Glutamatergic neuron (in vitro differentiated cells): ENCODE measurements at places on chromosomes 11 and 22. TPM values are rescaled to one million over a fixed set of nuclear protein-coding genes. Genes with fewer than 3 reads are reported as not detected.

The SLC37A4 gene
- 21.2 TPM for total RNA-seq

DNA sequence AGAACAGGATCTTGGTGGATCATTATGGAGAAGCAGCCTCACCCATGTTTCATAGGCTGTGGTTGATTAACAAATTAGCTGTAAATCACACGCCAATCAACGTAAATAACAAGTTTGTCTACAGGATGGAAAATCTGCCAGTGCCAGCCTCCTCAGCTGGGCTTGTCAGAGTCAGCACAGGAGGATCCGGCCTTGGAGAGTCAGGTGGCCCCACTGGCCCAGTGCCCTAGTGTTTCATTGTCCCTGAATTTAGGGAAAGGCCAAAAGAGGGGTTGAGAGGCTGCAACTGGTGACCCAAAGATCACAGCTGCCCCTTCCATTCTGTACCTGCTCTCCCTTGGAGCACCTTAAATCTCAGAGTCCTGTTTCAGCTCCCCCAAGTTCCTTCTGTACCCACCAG is 42.4 kb downstream of the TRIM29 start:
- H3K4me3 ChIP-seq = no peak overlapping the region
- no peak overlapping the region for H3K27ac ChIP-seq
- H3K36me3 ChIP-seq = no peaks in the 10 kb centered on the region
- DNase-seq = no peak
- peaks cover 4% of the 10 kb centered on the region for H3K27me3 ChIP-seq

DNA sequence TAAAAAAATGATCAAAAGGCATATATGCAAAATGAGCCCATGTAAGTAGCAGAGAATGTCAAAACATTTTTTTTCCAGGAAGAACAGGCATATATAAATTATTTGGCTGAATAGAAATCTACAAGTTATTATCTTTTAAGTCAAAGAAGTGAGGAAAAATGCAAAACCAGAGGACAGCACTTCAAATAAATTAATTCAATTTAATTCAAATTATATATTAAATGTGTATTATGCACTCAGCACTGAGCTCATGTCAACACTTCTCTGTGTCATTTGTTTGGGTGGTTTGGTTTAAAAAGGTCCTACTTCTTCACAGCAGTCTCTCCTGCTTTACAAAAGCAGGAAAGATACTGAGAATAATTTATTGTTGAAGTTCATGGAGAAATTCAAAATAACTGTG is 41.9 kb upstream of the PDGFD start:
- DNase-seq = no peak
- no peak overlapping the region for H3K27ac ChIP-seq
- no peaks in the 10 kb centered on the region for H3K36me3 ChIP-seq
- no peaks in the 10 kb centered on the region for H3K4me1 ChIP-seq
- no peaks in the 10 kb centered on the region for H3K27me3 ChIP-seq
- no peak overlapping the region for H3K4me3 ChIP-seq

The RIBC2 gene
- 0.71 TPM for total RNA-seq

The CRYBB2 gene
- not detected for total RNA-seq

GRCh38 chr11:120658071-120658423 is 146.5 kb downstream of the GRIK4 start:
- no peak for DNase-seq
- peaks cover 20% of the 10 kb centered on the region for H3K4me1 ChIP-seq
- H3K36me3 ChIP-seq = no peaks in the 10 kb centered on the region
- H3K27me3 ChIP-seq = peaks cover 5% of the 10 kb centered on the region
- H3K4me3 ChIP-seq = no peak overlapping the region

DNA sequence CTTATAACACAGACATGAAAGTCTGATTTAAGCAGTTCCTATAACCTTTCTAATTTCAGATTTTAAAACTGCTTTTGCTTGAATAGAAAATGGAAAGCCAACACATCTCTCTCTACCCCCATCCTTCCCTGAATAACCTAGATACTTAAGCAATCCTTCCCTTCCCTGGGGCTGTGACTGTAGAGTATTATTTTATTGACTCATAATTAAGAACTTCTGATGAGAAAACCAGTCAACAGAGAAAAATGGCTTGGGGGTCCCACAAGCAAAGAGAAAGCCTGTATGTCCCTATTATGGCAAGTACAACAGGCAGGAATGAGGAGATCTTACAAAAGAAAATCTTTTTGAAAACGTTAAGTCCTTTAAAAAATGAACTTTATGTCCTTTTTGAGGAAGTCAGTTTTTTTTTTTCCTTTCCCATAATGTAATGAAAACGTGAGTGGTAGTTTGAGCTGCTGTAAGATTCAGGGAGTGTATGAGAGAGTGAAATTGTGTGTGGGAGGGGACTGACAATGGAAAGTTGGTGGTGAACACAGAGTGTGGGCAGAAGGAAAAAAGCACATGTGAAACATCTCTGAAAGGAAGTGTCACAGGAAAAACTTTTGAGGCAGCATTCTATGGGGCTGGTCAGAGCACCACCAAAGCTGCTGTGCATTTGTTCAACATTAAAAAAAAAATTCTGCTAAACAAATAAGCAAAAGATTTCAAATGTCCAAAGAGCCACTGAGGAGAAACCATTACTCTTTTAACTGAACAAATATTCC is 154.6 kb downstream of the MAML2 start:
- H3K4me1 ChIP-seq = peaks cover 5% of the 10 kb centered on the region
- H3K27me3 ChIP-seq = no peaks in the 10 kb centered on the region
- no peak overlapping the region for H3K4me3 ChIP-seq
- DNase-seq = no peak
- no peak overlapping the region for H3K27ac ChIP-seq
- H3K36me3 ChIP-seq = no peaks in the 10 kb centered on the region

- H3K27me3 ChIP-seq = no peaks in the 10 kb centered on the region
- DNase-seq = no peak
- no peaks in the 10 kb centered on the region for H3K36me3 ChIP-seq
These were observed 37.3 kb upstream of the ARL14EP start for GRCh38 chr11:30285416-30286121.

GRCh38 chr11:67400942-67401494 is 640 bp downstream of the PPP1CA start:
- peaks cover 8% of the 10 kb centered on the region for H3K27me3 ChIP-seq
- DNase-seq = no peak
- H3K36me3 ChIP-seq = no peaks in the 10 kb centered on the region
- peak overlapping the region; percentile 84 for H3K4me3 ChIP-seq
- peaks cover 4% of the 10 kb centered on the region for H3K4me1 ChIP-seq

- H3K4me1 ChIP-seq = no peaks in the 10 kb centered on the region
- H3K27me3 ChIP-seq = no peaks in the 10 kb centered on the region
- no peak overlapping the region for H3K27ac ChIP-seq
- no peak overlapping the region for H3K4me3 ChIP-seq
- no peak for DNase-seq
These were observed 123.1 kb downstream of the ADAMTS15 start for GRCh38 chr11:130571519-130571918.

GRCh38 chr11:119885861-119886567 is 157.0 kb upstream of the NECTIN1 start:
- H3K36me3 ChIP-seq = no peaks in the 10 kb centered on the region
- H3K4me3 ChIP-seq = no peak overlapping the region
- H3K27ac ChIP-seq = no peak overlapping the region
- H3K27me3 ChIP-seq = peaks cover 6% of the 10 kb centered on the region

GRCh38 chr11:68003846-68004550 is at the start of gene UNC93B1:
TSS of gene UNC93B1 (minus strand) at chr11:68004097. CDS start at chr11:68004043, 54 bp downstream.
- peak; percentile 51 for DNase-seq
- H3K27me3 ChIP-seq = peaks cover 14% of the 10 kb centered on the region
- H3K36me3 ChIP-seq = no peaks in the 10 kb centered on the region
- peaks cover 3% of the 10 kb centered on the region for H3K4me1 ChIP-seq
- peak within 1 kb of the TSS; percentile 84 for H3K4me3 ChIP-seq

GRCh38 chr11:61923166-61924063 is 6.0 kb upstream of the RAB3IL1 start:
- peak; percentile 31 for DNase-seq
- no peak overlapping the region for H3K27ac ChIP-seq
- no peaks in the 10 kb centered on the region for H3K4me1 ChIP-seq
- H3K4me3 ChIP-seq = no peak overlapping the region

DNA sequence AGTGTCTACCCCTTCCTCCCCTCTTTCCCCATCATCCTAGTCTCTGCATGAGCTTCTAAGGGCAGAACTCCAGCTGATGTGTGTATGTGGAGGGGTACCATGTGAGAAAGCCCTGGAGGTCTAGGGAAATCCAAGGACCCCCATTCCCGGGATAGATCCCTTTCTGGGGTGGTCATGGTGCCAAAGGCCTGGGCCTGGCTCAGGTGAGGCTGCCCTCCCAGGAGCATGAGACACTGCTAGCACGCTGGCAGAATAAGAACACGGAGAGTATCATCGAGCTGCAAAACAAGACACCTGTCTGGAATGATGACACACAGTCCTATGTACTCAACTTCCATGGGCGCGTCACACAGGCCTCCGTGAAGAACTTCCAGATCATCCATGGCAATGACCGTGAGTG is 19.6 kb downstream of the TUB start:
- H3K36me3 ChIP-seq = peaks cover 4% of the 10 kb centered on the region
- peaks cover 4% of the 10 kb centered on the region for H3K27me3 ChIP-seq
- no peak overlapping the region for H3K4me3 ChIP-seq
- no peak for DNase-seq

The RIC3 gene
- total RNA-seq = 34.4 TPM

- peaks cover 7% of the 10 kb centered on the region for H3K27me3 ChIP-seq
- H3K27ac ChIP-seq = no peak overlapping the region
- H3K4me3 ChIP-seq = no peak overlapping the region
- H3K36me3 ChIP-seq = no peaks in the 10 kb centered on the region
These were observed 5.1 kb upstream of the ARSA start for GRCh38 chr22:50633086-50633485.

The MDK gene
- total RNA-seq = 846 TPM

DNA sequence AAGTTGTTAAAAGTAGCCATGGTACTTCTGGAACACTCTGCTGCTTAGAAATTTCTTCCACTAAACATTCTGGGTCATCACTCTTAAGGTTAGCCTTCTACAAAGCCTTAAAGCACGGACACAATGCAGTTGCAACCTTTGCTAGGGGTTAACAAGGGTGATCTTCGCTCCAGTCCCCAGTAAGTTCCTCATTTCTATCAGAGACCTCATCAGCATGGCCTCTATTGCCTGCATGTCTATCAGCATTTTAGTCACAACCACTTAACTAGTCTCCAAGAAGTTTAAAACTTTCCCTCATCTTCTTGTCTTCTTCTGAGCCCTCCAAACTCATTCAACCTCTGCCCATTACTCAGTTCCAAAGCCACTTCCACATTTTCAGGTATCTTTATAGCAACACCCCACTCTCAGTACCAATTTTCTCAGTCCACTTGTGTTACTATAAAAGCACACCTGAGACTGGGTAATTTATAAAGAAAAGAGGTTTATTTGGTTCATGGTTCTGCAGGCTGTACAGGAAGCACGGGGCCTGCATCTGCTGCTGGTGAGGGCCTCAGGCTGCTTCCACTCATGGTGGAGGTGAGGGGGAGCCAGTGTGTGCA is 48.7 kb upstream of the TH start:
- no peak overlapping the region for H3K4me3 ChIP-seq
- no peak for DNase-seq
- H3K27ac ChIP-seq = no peak overlapping the region
- H3K27me3 ChIP-seq = peaks cover 8% of the 10 kb centered on the region

DNA sequence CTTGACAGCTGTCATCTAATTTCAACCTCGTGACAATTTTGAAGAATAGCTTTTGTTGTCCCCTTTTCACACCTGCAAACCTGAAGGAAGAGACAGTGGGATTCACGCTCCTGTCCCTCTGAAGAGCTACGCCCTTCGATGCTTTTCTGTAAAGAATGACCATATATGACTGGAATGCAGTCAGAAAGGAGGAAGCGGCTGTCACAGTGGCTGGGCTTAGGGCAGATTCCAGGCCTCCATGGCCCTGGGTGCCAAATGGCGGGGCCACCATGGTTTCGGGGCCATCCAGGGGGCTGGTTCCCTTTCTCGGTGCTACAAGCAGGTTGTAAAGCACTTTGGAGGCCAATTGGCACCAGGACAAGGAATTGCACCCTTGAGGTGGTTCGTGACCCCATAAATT is 22.2 kb upstream of the FGF19 start:
- H3K27me3 ChIP-seq = peaks cover 11% of the 10 kb centered on the region
- H3K4me1 ChIP-seq = no peaks in the 10 kb centered on the region
- no peaks in the 10 kb centered on the region for H3K36me3 ChIP-seq

GRCh38 chr11:120707663-120708062 is 196.1 kb downstream of the GRIK4 start:
- H3K27ac ChIP-seq = no peak overlapping the region
- no peaks in the 10 kb centered on the region for H3K4me1 ChIP-seq

The USP47 gene
- 63.4 TPM for total RNA-seq

- H3K4me3 ChIP-seq = no peak overlapping the region
- H3K4me1 ChIP-seq = no peaks in the 10 kb centered on the region
- no peak for DNase-seq
These were observed 17.6 kb downstream of the SMIM38 start for GRCh38 chr11:69173331-69173730.
